ENCODE measurements at places on chromosomes 12 and 14. TPM values are rescaled to one million over a fixed set of nuclear protein-coding genes. Genes with fewer than 3 reads are reported as not detected.

- no peak overlapping the region for H3K27ac ChIP-seq
- H3K36me3 ChIP-seq, result no peaks in the 10 kb centered on the region
- no peak overlapping the region for H3K4me3 ChIP-seq
- no peak for DNase-seq
- no peaks in the 10 kb centered on the region for H3K27me3 ChIP-seq
These were observed 166.7 kb downstream of the RAD51B start for GRCh38 chr14:67986131-67986841.

DNA sequence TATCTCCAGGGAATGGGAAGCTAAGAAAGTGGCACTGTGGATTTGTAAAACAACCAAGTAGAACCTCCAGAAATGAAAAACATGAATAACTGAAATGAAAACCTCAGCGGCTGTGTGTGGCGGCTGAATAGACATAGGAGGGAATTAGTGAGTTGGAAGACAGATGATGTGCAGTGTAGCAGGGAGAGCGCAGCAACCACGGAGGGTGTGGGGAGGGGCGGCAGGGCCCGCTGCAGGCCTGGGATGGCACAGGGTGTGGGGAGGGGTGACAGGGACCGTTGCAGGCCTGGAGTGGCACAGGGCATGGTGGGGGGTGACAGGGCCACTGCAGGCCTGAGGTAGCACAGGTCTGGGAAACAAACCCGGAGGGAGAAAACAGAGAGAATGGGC lies 51.1 kb downstream of the BEGAIN start:
- H3K36me3 ChIP-seq, result no peaks in the 10 kb centered on the region
- peaks cover 26% of the 10 kb centered on the region for H3K4me1 ChIP-seq
- no peak overlapping the region for H3K27ac ChIP-seq
- no peaks in the 10 kb centered on the region for H3K27me3 ChIP-seq

- H3K4me3 ChIP-seq, result no peak overlapping the region
- H3K4me1 ChIP-seq, result peaks cover 3% of the 10 kb centered on the region
- peaks cover 43% of the 10 kb centered on the region for H3K36me3 ChIP-seq
- H3K27me3 ChIP-seq, result no peaks in the 10 kb centered on the region
These were observed 60.5 kb downstream of the AMN start for GRCh38 chr14:102982852-102983470.

DNA sequence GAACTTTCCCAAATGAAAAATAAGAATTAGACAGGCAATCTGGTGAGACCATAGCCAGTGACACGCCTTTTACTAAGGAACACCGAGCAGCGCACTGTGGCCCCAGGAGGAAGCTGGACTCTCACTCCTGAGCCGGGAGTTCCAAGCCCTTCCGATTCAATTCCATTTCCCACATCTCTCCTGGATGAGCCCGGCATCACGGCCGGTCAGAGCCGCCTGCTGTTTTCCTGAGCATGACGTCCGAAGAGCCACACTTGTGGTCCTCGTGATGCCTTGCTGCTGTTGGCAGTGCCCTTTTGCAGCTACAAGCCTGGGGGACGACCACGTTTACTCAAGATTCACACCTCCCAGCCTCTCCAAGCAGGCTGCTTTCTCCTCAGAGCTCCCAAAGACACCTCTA lies 40.8 kb downstream of the FBXL14 start:
- H3K27ac ChIP-seq, result no peak overlapping the region
- H3K4me3 ChIP-seq, result no peak overlapping the region
- no peak for DNase-seq
- H3K36me3 ChIP-seq, result peaks cover 8% of the 10 kb centered on the region
- peaks cover 6% of the 10 kb centered on the region for H3K4me1 ChIP-seq

The ADAMTS20 gene
- 2.0 TPM for total RNA-seq

The PLEKHG7 gene
- total RNA-seq, result not detected

The CACNA2D4 gene
- total RNA-seq, result 0.72 TPM

The LLPH gene
- total RNA-seq, result 24.9 TPM

The OTX2 gene
- 0.84 TPM for total RNA-seq

The KRT75 gene
- total RNA-seq, result not detected
